Anterior cingulate cortex (tissue), 58 donors: ENCODE measurements at places on chromosomes 6 and 20.

DNA sequence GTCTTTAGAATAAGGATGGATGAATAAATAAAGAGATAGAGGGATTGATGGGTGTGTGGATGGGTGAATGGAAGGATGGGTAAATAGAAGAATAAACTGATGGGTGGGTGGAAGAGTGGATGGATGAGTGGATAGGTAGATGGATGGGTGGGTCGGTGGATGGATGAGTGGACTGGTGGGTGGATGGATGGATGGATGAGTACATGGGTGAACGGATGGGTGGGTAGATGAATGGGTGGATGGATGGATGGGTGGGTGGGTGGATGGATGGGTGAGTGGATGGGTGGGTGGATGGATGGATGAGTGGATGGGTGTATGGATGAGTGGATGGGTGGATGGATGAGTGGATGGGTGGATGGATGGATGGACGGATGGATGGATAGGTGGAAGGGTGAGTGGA, 65.7 kb upstream of the FOXC1 start:
- no peak for DNase-seq

DNA sequence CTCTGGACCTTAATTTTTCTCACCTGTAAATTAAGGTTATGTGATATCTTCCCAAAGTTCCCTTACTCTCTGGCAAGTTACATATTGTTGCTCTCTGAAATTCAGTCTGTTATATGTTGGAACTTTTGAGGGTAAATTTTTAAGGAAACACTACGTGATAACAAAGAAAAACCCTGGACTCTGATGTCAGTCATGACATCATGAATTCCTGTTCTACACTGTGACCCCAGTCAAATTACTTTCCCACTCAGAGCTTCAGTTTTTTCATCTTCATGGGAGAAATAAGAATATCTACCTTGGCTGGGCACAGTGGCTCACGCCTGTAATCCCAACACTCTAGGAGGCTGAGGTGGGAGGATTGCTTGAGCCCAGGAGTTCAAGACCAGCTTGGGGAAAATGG, 164.6 kb upstream of the RALGAPA2 start:
- DNase-seq = no peak

GRCh38 chr20:12570371-12570770, 438.4 kb upstream of the SPTLC3 start:
- no peak for DNase-seq

GRCh38 chr6:90098627-90099026, 198.0 kb downstream of the BACH2 start:
- no peak for DNase-seq

DNA sequence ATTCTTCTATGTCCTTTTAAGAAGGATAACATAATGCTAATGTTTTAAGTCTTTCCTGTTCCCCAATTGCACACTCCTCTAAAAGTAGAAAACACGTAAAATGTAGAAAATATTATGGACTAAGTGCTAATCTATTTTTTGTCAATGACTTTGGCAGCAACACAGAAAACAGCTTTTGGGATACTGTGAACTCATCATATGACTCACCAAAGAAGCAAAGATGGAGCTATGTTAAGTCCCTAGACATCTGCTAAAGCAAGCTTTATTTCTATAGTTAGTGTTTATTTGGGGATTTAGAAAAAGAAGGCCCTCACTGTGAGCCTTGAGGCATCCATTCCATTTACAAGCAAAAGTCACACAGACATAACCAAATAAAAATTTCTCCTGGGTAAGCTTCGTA, 23.0 kb downstream of the OPN5 start:
- no peak for DNase-seq

- peak; percentile 70 for DNase-seq
Measured at GRCh38 chr20:346640-347316, at the start of gene NRSN2. Gene NRSN2, plus strand, starts transcription at chr20:347111. Its CDS starts 2,533 bp downstream, at chr20:349644.

- DNase-seq = no peak
Measured at GRCh38 chr20:46367967-46368901, 38.2 kb downstream of the ELMO2 start.

- no peak for DNase-seq
Measured at GRCh38 chr6:158030380-158031300, 49.0 kb downstream of the SYNJ2 start.

- no peak for DNase-seq
Measured at GRCh38 chr6:43494766-43495165, 15.4 kb downstream of the LRRC73 start.

GRCh38 chr20:32149566-32150170, 40.2 kb downstream of the TM9SF4 start:
- DNase-seq = no peak

GRCh38 chr6:129709196-129709768, 695 bp downstream of the ARHGAP18 start:
- no peak for DNase-seq

GRCh38 chr6:148681666-148682065, 65.2 kb upstream of the UST start:
- no peak for DNase-seq

GRCh38 chr20:53334861-53335260, 258.8 kb downstream of the ZNF217 start:
- no peak for DNase-seq

- DNase-seq = no peak
Measured at GRCh38 chr6:27839626-27840475, 72.3 kb downstream of the OR2B2 start.

GRCh38 chr6:154298297-154298696, 58.3 kb downstream of the IPCEF1 start:
- DNase-seq = no peak

DNA sequence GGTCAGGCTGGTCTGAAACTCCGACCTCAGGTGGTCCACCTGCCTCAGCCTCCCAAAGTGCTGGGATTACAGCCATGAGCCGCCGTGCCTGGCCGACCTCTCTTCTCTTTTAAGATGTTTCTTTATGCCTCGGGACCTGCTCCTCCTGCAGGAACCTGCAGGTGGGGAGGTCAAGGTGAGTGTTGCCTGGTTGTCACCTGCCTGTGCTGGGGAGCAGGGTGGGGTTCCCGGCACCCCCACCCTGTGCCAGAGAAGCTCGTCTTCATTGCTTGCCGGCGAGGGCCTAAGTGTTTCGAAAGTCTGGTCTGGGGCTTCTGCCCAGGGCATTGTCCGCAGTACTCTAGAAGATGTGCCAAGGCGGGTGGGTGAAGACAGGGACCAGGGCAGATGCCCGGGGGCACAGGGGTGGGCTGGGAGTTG, 36.0 kb downstream of the SYNJ2 start:
- no peak for DNase-seq

- no peak for DNase-seq
Measured at GRCh38 chr6:39425346-39426072, 103.0 kb upstream of the KCNK16 start.

GRCh38 chr6:15495375-15495901, 167.4 kb downstream of the DTNBP1 start:
- no peak for DNase-seq

- no peak for DNase-seq
Measured at GRCh38 chr6:75815756-75816155, 66.7 kb downstream of the MYO6 start.

DNA sequence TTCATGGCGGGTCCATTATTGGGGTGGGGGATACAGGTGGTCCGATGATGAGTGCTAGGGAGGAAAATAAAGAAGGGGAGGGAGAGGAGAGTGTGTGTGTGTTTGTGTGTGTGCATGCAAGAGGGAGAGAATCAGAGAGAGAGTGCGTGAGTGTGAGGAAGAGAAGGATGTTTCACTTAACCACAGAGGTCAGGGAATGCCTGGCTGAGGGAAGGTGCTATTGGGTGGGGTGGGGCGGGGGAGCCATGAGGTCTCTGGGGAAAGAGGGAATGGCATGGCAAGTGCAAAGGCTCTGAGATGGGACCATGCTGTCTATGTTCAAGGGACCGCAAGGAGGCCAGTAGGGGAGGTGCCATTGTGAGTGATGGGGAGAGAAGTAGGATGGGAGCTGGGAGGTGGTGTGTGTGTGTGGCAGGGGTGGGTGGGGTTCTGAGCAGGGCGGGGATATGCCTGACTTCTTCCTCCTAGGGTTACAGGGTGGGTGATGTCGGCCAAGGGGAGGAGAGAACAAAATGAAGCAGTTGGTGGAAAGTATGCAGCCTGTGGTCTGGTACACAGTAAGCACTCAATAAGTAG, 23.0 kb downstream of the CEBPB start:
- DNase-seq = no peak

- no peak for DNase-seq
Measured at GRCh38 chr20:37344506-37345338, 1.2 kb upstream of the SRC start.

DNA sequence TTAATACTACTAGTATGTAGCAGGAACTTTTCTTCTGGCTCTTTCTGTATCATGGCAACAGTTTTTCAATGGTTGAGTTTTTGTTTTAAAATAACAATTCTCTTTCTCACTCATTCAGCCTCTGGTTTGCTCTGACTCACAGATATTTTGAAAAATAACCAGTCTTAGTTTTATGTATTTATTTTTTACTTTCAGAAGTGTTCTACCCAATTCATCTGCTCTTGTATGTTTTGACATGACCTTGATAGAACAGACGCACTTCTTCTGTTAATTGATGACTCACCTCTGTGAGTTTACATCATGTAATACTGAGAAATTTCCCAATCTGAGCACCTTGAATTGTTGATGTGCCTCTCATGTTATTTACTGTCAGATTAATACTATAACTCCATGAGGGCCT, 178.9 kb downstream of the SASH1 start:
- no peak for DNase-seq

GRCh38 chr6:36422714-36423100, 19.9 kb downstream of the PXT1 start:
- no peak for DNase-seq

DNA sequence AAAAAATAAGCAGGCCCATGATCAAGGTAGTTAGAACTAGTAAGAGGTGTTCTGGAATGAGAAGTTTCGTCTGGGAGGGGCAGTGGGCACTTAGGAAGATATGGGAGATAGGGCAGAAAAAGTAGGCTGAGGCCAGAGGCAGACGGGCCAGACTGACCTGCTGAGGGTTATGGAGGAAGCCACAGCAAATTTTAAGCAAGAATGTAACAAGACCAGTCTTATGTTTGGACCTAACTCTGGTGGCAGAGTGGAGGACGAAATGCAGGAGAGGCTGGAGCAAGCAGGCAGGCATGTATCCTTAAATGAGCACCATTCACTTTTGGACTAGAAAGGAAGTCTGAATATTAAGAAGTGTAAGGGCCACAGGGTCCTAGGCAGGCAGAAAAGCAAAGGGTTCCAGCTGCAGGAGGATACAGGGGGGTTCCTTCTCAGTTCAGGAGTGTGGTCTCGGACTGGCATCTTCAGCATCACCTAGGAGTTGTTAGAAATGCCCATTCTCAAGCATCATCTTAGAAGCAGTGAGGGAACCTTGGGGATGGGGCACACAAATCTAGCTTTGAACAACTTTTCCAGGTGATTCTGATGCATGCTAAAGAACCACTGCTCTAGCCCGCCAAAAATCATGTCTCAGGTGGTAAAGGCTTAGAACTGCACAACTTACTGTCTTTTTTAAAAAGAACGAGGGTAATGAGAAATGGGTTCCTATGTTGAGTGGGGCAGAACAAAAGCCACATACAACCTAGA, 1.7 kb upstream of the DSTN start:
- no peak for DNase-seq

DNA sequence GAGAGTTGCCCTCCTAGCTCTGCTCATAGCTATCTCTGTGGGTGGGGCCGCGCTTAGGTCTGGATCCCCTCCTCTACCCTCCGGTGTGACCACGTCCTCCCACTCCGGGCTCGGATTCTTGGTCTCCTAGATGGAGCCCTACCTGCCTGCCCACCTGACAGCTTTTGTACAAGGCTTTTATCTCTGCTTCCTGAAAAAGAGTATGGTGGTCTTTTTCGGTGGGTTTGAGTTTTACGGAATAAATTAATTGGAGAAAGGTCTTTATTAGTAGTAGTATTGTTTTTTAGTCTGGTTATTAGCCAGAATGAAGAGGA, 773 bp downstream of the SMAP1 start:
- no peak for DNase-seq

DNA sequence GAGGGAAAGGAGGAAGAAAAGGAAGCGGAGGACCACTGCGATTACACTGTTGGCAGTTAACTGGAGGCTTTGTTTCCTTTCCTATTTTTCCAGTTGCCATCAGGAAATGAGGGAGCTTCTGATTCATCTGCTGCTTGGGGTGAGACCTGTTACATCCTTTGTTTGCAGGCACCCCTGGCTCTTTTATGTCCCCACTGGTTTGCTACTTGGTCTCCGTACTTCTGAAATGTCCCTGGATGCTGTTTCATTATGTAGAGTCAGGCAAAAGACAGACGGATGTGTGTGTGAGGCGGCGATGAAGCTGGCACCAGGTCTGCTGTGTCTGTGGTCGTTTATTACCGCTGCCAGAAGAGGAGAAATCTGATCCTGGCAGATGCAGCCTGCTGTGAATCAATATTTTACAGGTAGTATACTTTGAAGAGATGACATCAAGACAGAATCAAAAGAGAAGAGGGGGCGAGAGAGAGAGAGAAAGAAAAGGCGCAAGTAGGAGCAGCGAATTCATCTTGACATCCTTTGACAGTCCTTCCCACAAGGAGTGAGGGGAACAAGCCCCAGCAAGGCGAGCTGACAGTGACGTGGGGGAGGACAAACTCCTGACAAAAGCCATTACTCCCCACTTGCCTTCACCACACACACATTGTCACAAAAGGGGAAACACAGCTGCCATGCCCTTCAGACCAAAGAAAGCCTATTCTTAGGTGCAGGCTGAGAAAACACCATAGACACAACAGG, 145.9 kb upstream of the FBXL4 start:
- no peak for DNase-seq

- DNase-seq = no peak
Measured at GRCh38 chr6:136149311-136149710, 100.8 kb downstream of the MTFR2 start.

- DNase-seq = no peak
Measured at GRCh38 chr20:23335521-23335920, 15.1 kb upstream of the NXT1 start.

- DNase-seq = no peak
Measured at GRCh38 chr6:165034271-165034741, 275.1 kb downstream of the C6orf118 start.

GRCh38 chr6:75318900-75319299, 34.3 kb upstream of the TMEM30A start:
- no peak for DNase-seq

DNA sequence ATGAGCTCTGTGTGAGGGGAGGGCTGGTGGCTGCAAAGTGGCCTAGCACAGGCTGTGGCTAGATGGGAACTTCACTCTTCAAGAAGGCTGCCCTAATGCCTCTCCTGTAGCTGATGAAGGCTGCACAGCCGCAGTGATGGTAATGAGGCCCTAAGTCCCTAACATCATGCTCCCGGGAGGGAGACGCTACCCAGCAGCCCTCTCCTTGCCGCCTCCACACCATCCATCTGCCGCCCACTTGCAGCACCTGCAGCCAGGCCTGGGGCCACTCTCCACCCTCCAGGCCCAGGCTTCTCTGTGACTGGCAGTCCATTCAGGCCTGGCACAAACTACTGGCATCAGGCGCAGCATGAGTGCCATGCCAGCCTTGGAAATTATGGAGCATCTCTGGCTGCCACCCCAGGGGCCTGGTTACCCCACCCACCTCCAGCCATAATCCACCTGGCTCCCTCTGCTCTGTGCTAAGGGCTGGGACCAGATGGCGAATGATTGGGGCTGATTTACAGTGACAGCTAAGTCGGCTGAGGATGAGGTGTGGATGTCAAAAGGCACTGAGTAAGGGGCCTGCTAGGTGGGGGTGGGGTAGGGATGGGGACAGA, 284.2 kb downstream of the LRFN2 start:
- DNase-seq = no peak

- DNase-seq = no peak
Measured at GRCh38 chr6:121880831-121881230, 445.4 kb downstream of the GJA1 start.
